Neural progenitor cell (in vitro differentiated cells): ENCODE measurements at places on chromosomes 3 and 15. TPM values are rescaled to one million over a fixed set of nuclear protein-coding genes. Genes with fewer than 3 reads are reported as not detected.

- H3K4me1 ChIP-seq, result no peaks in the 10 kb centered on the region
- no peaks in the 10 kb centered on the region for H3K36me3 ChIP-seq
- no peak within 1 kb of the TSS for H3K27ac ChIP-seq
- H3K27me3 ChIP-seq, result peaks cover 64% of the 10 kb centered on the region
Observed at GRCh38 chr3:127822041-127822681, at the start of gene MGLL. Gene MGLL (minus strand): TSS chr3:127822515. CDS start chr3:127822318, 197 bp downstream.

DNA sequence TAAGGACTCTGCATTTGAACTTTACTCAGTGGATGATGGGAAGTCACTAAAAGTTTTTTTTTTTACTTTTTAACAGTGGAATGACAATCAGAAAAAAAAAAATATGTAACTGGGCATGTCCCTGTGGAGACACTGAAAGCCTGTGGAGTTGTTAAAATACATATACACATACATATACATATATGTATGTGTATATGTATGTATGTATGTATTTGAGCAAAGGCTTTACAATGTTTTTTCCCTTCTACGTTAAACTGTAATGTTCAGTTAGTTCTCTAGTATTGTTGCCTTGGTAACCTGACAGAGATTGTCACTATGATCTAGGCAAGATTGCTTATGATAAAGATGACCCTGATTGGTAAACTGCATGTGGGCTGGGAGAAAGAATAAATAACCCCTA, 30.3 kb downstream of the NSUN3 start:
- no peak for DNase-seq
- no peaks in the 10 kb centered on the region for H3K27me3 ChIP-seq
- H3K4me3 ChIP-seq, result no peak overlapping the region
- H3K27ac ChIP-seq, result no peak overlapping the region
- H3K4me1 ChIP-seq, result no peaks in the 10 kb centered on the region

GRCh38 chr15:70823196-70823595, 30.8 kb downstream of the LARP6 start:
- no peak for DNase-seq
- no peaks in the 10 kb centered on the region for H3K4me1 ChIP-seq
- H3K36me3 ChIP-seq, result no peaks in the 10 kb centered on the region

- no peaks in the 10 kb centered on the region for H3K27me3 ChIP-seq
- no peaks in the 10 kb centered on the region for H3K4me1 ChIP-seq
- no peaks in the 10 kb centered on the region for H3K36me3 ChIP-seq
- H3K27ac ChIP-seq, result no peak overlapping the region
- DNase-seq, result no peak
Observed at GRCh38 chr3:12226031-12226430, 62.8 kb upstream of the PPARG start.

- H3K27ac ChIP-seq, result no peak overlapping the region
- no peaks in the 10 kb centered on the region for H3K27me3 ChIP-seq
- no peaks in the 10 kb centered on the region for H3K36me3 ChIP-seq
- no peak for DNase-seq
- no peaks in the 10 kb centered on the region for H3K4me1 ChIP-seq
Observed at GRCh38 chr3:75136100-75136897, 521.8 kb upstream of the CNTN3 start.

- H3K36me3 ChIP-seq, result no peaks in the 10 kb centered on the region
- H3K4me1 ChIP-seq, result peaks cover 5% of the 10 kb centered on the region
- H3K27me3 ChIP-seq, result peaks cover 72% of the 10 kb centered on the region
- DNase-seq, result no peak
Observed at GRCh38 chr3:128468791-128469527, 2.3 kb upstream of the DNAJB8 start.

GRCh38 chr3:15645246-15645645, 43.7 kb downstream of the BTD start:
- no peak for DNase-seq
- H3K4me1 ChIP-seq, result no peaks in the 10 kb centered on the region
- no peak overlapping the region for H3K27ac ChIP-seq

DNA sequence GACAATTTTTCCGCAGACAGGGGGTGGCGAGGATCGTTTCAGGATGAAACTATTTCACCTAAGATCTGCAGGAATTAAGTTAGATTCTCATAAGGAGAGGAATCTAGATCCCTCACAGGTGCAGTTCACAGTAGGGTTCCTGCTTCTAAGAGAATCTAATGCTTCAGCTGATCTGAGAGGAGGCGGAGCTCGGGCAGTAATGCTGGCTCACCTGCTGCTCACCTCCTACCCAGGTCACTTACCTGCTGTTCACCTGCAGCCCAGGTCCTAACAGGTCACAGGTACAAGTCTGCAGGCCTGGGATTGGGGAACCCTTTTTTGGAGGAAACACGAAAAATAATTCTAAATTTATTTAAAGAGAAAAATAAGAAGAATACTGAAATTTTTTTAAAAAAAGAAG, 406.8 kb downstream of the MCTP2 start:
- H3K4me3 ChIP-seq, result no peak overlapping the region
- H3K27me3 ChIP-seq, result no peaks in the 10 kb centered on the region
- H3K27ac ChIP-seq, result no peak overlapping the region
- H3K4me1 ChIP-seq, result no peaks in the 10 kb centered on the region
- peak; percentile 18 for DNase-seq

- no peaks in the 10 kb centered on the region for H3K4me1 ChIP-seq
- H3K36me3 ChIP-seq, result no peaks in the 10 kb centered on the region
- DNase-seq, result no peak
- no peak overlapping the region for H3K4me3 ChIP-seq
Observed at GRCh38 chr3:9146367-9147071, 102.9 kb downstream of the SRGAP3 start.

DNA sequence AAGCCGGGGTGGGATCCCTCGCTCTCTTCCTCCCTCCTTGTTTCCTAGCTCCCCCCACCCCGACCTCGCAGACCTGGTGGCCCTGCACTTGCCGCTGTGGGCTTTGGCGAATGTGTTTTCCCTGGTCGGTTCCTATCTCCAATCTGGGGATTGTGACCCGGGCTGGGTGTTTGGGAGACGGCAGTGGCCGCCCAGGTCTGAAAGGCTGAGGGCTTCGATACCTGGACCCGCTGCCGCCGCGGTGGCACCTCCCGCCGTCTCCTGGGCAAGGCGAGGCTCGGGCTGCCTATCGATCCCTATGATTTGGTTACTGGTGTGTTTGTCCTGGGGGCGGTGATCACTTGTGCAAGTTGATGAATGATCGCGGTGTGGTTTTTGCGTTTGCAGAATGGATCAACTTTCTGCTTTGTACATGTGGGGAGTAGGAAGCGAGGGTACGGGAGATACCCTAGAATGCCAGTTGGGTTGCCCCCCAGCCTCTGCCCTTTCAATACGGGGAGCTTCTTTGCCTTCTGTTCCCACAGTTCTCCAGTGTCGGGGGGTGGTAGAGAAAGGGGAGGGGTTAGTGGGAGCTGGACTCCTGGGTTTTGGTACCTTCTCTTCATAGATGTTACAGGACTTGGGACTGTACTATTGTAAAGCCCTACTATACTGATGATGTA, 3.0 kb downstream of the BBX start:
- no peak overlapping the region for H3K27ac ChIP-seq
- peaks cover 6% of the 10 kb centered on the region for H3K36me3 ChIP-seq
- peak; percentile 42 for DNase-seq
- peak overlapping the region; percentile 95 for H3K4me3 ChIP-seq

- H3K4me3 ChIP-seq, result no peak overlapping the region
- no peak overlapping the region for H3K27ac ChIP-seq
- H3K4me1 ChIP-seq, result no peaks in the 10 kb centered on the region
- H3K27me3 ChIP-seq, result peaks cover 12% of the 10 kb centered on the region
- no peak for DNase-seq
Observed at GRCh38 chr3:111850537-111850936, 8.5 kb upstream of the PHLDB2 start.

- peaks cover 7% of the 10 kb centered on the region for H3K4me1 ChIP-seq
- no peak overlapping the region for H3K4me3 ChIP-seq
Observed at GRCh38 chr15:76968306-76968705, 26.6 kb upstream of the PSTPIP1 start.

DNA sequence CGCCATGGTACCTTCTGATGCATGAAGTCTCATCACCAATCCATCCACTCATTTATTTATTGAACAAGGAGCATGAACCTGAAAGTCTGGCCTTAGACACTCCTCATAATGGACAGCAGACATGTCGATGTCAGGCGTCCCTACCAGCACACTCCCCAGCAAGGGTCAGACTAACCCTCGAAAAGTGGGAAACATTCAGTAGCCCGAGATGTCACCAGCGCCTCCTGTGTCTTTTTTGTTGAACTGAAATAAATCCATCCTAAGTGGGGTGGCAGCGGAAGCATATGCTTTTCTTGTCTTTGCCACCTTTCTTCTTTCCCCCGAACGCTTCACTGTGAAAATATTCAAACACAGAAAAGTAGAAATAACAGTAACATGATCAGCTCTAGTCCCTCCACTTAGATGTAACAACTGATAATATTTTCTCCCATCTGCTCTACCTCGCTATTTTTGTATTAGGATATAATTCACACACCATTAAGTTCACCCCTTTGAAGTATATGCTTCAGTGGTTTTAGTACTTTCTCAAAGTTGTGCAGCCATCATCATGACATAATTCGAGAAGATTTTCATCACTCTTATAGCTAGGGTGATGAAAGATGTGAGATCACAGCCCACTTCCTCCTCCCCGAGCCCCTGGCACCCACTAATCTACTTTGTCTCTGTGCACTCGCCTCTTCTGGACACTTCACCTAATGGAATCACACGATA, 121.6 kb downstream of the ADAMTS17 start:
- H3K4me1 ChIP-seq, result no peaks in the 10 kb centered on the region
- H3K36me3 ChIP-seq, result no peaks in the 10 kb centered on the region
- no peak overlapping the region for H3K27ac ChIP-seq
- H3K4me3 ChIP-seq, result no peak overlapping the region

DNA sequence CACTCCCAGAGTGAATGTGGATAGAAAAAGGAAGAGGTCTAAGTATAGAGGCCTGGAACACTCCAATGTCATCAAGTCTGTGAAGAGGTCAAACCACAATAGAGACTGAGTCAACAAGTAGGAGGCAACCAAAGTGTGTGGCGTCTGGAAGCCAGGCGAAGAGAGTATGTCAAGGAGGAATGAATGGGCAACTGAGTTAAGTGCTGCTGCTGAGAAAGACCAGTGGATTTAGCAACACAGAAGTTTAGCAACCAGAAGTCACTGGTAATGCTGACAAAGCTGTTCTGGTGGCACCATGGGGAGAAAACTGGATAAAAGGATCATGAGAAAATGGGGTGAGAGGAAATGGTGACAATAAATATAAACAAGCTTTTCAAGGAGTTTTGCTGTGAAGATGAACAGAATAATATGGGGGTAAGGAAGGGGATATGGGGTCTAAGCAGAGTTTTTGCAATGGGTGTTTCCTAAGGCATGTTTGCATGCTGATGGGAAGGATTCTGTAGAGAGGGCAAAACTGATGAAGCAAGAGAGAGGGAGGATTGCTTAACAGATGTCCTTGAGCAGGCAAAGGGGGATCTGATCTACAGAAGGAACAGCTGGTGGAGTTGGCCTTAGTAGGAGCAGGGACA, 38.4 kb downstream of the PCOLCE2 start:
- H3K27ac ChIP-seq, result no peak overlapping the region
- H3K36me3 ChIP-seq, result no peaks in the 10 kb centered on the region
- no peaks in the 10 kb centered on the region for H3K27me3 ChIP-seq
- no peak for DNase-seq
- H3K4me1 ChIP-seq, result no peaks in the 10 kb centered on the region

DNA sequence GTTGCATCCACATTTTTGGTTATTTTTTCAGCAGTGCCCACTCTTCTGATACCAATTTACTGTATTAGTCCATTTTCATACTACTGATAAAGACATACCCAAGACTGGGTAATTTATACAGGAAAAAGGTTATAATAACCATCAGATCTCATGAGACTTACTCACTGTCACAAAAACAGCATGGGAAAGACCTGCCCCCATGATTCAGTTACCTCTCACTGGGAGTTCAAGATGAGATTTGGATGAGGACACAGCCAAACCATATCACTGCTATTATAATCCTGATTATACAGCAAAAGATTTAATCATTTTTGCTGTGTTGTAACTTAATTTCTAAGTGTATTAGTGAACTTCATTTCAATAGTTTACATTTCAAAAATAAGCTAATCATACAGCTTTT, 6.6 kb downstream of the ZBED2 start:
- no peaks in the 10 kb centered on the region for H3K27me3 ChIP-seq
- H3K4me3 ChIP-seq, result no peak overlapping the region

GRCh38 chr3:66671291-66671690, 170.5 kb upstream of the LRIG1 start:
- H3K27me3 ChIP-seq, result no peaks in the 10 kb centered on the region
- H3K36me3 ChIP-seq, result no peaks in the 10 kb centered on the region
- H3K27ac ChIP-seq, result no peak overlapping the region
- H3K4me1 ChIP-seq, result peaks cover 7% of the 10 kb centered on the region

GRCh38 chr3:127767126-127767525, 55.2 kb downstream of the MGLL start:
- H3K36me3 ChIP-seq, result no peaks in the 10 kb centered on the region
- H3K4me3 ChIP-seq, result no peak overlapping the region
- H3K4me1 ChIP-seq, result peaks cover 3% of the 10 kb centered on the region
- H3K27me3 ChIP-seq, result no peaks in the 10 kb centered on the region
- no peak for DNase-seq
- no peak overlapping the region for H3K27ac ChIP-seq

- no peaks in the 10 kb centered on the region for H3K4me1 ChIP-seq
- no peak for DNase-seq
- H3K27me3 ChIP-seq, result no peaks in the 10 kb centered on the region
- no peaks in the 10 kb centered on the region for H3K36me3 ChIP-seq
- H3K27ac ChIP-seq, result no peak overlapping the region
Observed at GRCh38 chr3:2465842-2466241, 367.2 kb downstream of the CNTN4 start.

DNA sequence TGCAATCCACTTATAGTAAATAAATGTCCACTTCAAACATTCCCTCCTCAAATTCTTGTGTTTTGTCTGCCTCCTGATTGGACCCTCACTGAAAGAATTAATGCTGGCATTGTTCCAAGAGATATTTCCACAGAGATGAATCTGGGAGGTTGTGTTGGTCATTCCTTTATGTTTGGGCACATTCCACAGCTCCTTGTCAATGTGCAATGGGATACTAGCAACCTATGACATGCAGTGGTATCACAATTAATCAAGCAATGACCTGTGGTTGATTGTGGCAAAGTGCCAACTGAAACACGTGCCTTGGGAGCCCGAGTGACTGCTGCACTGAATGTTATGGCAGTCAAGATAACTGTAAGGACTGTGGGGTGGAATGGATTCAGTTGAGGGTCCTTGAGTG, 55.0 kb upstream of the SNRPN start:
- peaks cover 18% of the 10 kb centered on the region for H3K4me1 ChIP-seq
- H3K27me3 ChIP-seq, result no peaks in the 10 kb centered on the region
- no peaks in the 10 kb centered on the region for H3K36me3 ChIP-seq
- no peak overlapping the region for H3K27ac ChIP-seq

The DPPA2 gene
- 1.2 and 1.8 TPM in 2 replicates for total RNA-seq

The TICRR gene
- 19.6 and 25.7 TPM in 2 replicates for total RNA-seq

The LTK gene
- 0.12 TPM in 1 of 2 replicates, not detected in the other for total RNA-seq

The SOX2 gene
- 584 and 605 TPM in 2 replicates for total RNA-seq

The POU1F1 gene
- total RNA-seq, result not detected in 2 replicates

The NEK10 gene
- total RNA-seq, result 0.54 and 1.1 TPM in 2 replicates

The SOX14 gene
- total RNA-seq, result not detected in 2 replicates
